ENCODE measurements at places on chromosomes 6 and 20.
A peak's percentile ranks its signal among the peaks of the same experiment; 100 is the strongest.

DNA sequence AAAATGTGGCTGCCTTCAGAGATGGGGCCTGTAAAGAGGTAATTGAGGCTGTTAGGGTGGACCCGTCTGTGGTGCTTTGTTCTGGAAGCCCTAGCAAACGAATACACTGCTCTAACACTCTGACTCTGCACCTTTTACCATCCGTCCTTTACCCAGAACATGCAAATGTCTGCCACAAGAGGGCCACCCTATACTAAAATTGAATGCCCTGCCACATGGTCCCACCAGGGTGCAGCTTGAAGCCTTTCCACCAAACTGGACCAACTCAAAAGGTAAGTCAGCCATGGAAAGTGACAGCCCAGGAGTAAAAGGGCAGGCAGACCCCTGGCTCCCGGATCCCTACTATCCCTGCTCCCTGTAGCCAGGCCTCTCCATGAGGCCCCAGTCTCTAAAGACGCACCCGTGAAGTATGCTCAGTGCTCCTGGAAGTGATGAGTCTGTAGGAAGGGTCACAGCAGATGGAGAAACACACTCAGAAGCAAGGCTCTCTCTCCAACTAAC is 5.8 kb upstream of the BFSP1 start:
- peak; percentile 42 for DNase-seq

- DNase-seq: no peak
Measured at GRCh38 chr20:64063389-64064144, 569 bp downstream of the TCEA2 start.

GRCh38 chr20:57445298-57445697 is 54.1 kb downstream of the RBM38 start:
- DNase-seq: no peak

DNA sequence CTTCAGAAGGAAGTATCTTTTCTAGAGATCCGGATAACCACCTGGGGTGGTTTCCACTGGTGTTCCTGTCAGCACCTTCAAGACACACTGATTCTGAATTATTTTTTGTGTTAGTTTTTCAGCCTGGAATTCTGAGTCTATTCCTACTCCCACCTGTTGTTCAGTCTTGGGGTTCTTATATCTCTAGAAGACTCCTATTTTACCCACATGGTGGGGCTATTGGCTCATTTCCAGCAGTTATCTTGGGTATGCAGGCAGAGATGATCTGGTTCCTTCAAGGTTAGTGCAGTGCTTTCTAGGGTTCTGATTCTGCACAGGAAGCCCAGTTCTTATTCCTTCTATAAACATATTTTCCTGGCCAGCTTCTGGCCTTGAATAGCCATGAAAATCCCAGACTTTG is 175.6 kb upstream of the PDE7B start:
- no peak for DNase-seq

- DNase-seq: no peak
Measured at GRCh38 chr6:160871320-160871719, 120.2 kb upstream of the MAP3K4 start.

- no peak for DNase-seq
Measured at GRCh38 chr6:143261899-143262436, 188.5 kb downstream of the ADAT2 start.

DNA sequence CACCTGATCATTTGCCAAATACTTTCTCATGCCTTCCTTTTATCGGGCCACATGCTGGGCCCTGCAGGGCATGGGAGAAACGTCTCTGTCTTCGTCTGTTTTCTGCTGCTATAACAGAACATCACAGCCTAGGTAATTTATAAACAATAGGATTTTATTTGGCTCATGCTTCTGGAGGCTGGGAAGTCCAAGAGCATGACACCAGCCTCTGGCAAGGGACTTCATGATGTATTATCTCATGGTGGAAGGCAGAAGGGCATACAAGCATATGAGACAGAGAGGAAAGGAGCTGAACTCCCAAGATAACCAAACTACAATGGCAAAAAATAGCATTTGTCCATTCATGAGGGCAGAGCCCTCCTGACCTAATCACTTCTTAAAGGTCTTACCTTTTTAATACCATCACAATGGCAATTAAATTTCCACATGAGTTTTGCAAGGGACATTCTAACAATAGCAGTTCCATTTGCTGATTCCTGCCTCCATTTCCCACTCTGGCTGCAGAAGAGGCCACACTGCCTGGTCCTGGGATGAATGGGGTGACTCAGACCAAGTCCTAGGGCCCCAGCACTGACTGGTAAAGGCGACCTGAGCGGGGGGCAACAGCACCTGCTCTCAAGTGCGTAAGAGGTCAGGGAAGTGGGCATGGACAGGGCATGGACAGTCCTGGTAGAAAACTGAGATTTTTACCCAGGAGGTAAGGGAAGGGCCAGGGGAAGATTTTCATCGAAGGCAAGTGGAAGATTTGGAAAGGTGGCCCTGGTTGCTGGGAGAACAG is 5.1 kb upstream of the ZBP1 start:
- no peak for DNase-seq

DNA sequence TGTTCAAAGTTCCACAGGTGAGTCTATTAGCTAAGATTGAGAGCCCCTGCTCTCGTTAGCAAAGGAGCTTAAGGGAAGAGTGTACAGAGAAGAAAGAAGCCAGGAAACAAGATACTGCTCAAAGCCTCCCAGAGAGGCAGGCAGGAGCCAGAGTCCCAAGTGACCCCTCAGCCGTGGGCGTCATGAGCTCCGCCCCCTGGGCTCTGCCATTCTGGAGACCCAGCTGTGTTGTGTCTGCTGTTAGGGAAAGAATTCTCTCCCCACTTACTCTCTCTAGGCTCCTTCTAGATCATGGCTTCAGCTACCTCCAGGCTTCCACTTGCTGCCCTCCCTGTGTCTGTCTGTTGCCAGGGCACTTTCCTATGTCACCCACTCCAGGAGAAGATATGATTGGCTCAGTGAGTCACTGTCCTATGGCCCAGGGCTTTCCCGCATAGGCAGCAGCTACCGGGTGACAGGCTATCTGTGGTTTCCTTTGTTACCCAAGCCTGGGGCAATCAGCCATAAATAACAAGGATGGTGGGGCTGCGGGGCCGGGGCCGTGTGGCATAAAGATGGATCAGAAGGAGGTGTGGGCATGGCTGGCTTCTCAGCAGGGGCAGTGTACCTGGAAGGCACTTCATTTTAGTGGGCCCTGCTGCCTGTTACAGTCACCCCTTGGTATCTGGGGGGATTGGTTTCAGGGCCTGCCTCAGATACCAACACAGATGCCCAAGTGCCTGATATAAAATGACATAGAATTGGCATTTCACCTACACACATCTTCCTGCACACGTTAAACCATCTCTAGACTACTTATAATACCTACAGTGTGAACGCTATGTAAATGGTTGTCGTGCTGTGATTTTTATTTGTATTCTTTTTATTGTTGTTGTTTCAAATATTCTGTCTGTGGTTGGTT is 118.9 kb downstream of the ARMC2 start:
- DNase-seq: peak; percentile 35

DNA sequence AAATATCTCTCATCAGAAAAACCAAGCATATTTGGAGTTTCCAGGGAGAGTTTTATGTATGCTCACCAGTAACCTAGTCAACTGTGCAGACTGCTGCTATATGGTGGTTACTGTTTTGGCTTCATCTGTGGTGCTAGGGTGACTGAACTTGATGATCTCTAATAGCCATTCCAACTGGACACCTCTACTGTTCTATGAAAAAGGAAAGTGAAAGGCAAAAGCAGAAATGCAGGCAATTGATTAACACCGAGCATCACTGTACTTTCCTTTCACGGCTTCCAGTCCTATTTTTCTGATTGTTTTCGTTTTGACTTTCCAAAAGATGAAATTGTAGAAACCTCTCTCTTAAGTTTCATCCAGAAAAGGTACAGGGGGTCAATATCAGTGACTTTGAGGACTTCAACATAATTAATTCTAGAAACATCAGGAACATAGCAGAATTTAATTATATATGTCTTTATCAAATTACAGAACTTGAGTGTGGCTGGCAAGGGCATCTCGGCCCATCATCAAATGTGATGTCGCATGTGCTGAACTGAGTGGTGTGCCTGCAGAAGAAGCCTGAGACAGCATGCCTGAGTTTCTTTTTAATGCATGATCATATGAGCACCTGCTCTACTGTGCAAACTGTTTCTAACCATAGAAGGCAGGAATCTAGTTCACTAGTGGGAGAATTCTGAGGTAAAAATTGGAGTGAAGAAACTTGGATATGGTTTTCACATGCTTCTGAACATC is 464.3 kb upstream of the FLRT3 start:
- DNase-seq: no peak

DNA sequence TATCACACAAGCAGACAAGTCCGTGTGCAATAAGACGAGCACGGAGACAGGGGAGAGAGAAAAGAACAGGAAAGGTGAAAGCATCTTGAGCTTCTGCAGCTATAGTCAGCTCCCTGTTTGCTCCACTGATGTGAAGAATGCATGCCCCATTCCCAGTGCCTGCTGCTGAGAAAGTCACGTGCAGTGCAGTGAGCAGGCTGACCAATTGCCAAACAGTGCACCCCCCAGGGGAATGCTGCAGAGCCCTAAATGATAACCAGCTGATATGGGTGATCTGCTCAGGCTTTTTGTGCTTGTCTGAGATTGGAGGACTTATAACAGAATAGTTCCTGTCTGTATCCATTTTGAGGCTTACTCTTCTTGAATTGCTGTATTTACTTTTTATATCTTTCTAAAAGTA is 121.5 kb downstream of the PACRG start:
- DNase-seq: no peak

GRCh38 chr6:152824666-152825065 is 74.1 kb downstream of the VIP start:
- DNase-seq: no peak

GRCh38 chr6:52020945-52021570 is 66.4 kb downstream of the PKHD1 start:
- no peak for DNase-seq

GRCh38 chr6:2663123-2663522 is 87.6 kb downstream of the MYLK4 start:
- DNase-seq: no peak

GRCh38 chr6:161271343-161272030 is 2.4 kb downstream of the AGPAT4 start:
- DNase-seq: no peak

DNA sequence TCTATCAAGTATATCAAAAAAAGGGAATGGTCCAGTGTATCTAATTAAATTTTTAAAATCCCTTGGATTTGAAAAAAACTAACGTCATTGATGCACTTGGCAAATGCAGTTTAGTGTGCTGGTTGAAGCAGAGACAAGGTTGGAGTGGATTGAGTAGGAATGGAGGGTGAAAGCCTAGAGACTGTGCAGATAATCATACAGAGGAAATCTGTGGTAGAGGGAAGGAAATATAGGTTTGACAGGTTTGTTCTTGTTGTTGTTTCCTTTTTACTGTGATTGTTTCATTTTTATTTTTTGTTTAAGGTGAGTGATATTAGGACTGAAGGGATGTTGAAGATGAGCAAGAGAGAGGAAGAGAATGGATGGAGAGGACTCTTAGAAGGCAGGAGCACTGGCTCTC is 29.0 kb upstream of the L3MBTL3 start:
- no peak for DNase-seq

DNA sequence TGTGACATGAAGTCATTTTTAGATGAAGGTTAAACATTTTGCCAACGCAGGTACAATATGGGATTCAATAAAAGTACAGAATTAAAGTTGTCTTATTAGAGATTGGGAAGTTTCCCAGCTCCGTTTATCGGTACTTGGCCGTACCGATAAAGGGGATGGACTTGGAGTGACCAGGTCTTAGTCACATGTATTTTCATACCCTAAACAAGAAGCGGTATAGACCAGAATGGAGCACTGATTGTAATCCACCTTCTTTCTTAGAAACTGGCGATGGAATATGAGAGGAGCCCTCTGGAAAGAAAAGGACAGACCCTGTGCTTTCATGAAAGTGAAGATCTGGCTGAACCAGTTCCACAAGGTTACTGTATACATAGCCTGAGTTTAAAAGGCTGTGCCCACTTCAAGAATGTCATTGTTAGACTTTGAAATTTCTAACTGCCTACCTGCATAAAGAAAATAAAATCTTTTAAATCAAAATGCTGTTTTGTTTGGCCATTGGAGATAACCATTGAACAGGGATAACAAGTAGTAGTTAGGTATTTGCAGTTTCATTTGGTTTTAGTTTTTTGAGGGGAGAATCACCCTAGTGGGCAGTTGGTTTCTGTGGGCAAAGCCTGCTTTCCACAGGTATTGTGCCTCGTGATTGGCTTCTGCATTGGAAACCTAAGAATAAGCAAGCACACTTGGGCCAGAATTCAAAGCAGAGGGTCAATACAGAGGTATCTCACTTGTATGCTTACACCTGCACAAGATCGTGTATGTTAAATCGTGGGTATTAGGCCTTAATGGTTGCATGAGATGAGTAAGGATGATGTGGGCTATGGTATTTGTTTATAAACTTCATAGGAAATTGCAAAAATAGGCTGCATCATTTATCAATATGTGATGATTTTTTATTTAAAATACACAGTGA is 11.2 kb upstream of the ZNFX1 start:
- DNase-seq: no peak

- no peak for DNase-seq
Measured at GRCh38 chr6:10205120-10205519, 209.8 kb downstream of the TFAP2A start.

DNA sequence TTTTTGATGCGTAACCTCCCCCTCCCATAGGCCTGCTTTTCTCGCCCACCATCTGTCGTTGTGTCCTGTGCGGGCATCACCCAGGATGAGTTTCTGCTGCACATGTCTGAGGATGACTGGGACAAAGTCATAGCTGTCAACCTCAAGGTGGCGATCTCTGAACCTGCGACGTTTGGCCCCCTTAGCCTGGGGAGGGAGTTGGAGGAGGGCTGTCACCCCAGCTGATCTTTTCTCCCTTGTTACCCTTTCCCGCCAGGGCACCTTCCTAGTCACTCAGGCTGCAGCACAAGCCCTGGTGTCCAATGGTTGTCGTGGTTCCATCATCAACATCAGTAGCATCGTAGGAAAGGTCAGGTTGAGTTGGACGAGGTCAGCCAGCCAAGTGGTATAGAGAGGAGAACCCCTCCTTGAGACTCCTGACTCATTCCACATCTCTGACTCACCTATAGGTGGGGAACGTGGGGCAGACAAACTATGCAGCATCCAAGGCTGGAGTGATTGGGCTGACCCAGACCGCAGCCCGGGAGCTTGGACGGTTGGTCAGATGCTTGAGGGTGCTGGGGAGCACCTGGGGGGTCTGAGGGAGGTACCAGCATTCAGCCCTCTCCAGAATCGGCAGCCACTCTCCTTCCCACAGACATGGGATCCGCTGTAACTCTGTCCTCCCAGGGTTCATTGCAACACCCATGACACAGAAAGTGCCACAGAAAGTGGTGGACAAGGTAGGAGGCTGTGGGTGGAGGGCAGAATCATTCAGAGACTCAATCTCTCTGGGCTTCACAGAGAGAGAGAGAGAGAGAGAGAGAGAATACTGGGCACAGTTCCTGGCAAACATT is 954 bp downstream of the HSD17B8 start:
- DNase-seq: no peak

GRCh38 chr20:6053776-6054688 is at the start of gene LRRN4:
Gene LRRN4 (minus strand): TSS chr20:6054060. CDS start chr20:6052799, 1,261 bp downstream.
- DNase-seq: no peak

GRCh38 chr6:106165885-106166485 is 79.8 kb downstream of the PRDM1 start:
- no peak for DNase-seq

- no peak for DNase-seq
Measured at GRCh38 chr6:163367497-163368183, 46.9 kb upstream of the QKI start.

- no peak for DNase-seq
Measured at GRCh38 chr6:16674801-16675392, 86.4 kb downstream of the ATXN1 start.

Data from NCI-H1436 treated with DMSO at 0.1 percent for 48 hours (cell line).